ENCODE measurements at places on chromosomes 3 and 15.

- no peak for DNase-seq
Measured at GRCh38 chr3:69658514-69659140, 80.6 kb upstream of the MITF start.

DNA sequence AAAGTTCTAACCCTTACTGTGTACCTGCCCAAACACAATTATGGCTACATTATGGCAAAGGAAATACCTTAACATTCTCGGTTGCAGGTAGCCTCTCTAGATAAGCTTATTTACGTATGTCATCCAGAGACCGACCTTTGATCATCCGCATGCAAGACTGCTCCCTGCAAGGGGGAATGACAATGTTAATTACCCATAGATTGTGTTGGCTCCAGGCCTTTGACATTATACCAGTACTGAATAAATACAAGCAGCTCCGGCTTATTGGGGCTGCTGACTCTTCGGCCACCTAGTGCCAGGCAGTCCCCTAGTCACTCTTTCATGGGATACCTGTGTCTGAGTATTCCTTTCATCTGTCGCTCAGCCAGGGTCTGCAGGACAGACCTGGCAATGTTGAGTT lies 223.5 kb downstream of the DTWD1 start:
- DNase-seq, result no peak

DNA sequence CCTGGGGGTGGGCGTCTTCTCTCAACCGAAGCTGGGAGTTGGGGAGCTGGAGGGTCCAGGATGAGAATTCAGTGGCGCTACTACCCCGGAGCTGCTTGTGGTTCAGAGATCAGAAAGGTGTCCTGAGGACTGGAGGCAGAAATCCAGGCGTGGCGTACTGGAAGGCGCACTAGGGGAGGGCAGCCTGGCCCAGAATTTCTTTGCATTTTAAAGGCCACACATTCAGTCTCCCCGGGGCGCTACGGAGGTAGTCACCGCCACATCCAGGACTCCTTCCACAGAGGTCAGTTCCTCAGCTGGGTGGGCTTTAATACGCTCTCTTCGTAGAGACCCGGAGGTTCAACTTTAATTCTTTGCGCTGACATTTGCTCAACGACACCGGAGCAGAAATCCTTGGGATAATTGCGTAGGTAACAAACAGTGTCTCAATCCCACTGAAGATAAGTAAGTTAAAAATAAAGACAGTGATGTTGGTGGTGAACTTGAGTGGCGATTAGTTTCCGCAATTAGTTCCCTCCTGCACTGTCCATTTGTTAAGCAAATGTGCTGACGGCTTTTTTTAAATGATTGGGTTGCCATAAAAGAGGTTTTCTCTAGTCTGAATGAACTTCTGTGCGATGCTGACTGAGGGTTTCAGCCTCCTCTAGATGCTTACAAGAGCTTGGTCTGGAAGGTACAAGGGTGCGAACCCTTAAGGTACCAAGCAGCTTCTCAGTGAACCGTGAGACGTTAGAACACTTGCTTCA lies 535 bp downstream of the MCTP2 start:
- DNase-seq, result no peak

GRCh38 chr3:197260491-197261163 lies 37.8 kb downstream of the DLG1 start:
- DNase-seq, result no peak

GRCh38 chr3:66442254-66443117 lies 58.3 kb downstream of the LRIG1 start:
- DNase-seq, result no peak

GRCh38 chr15:66454143-66454542 lies 43.4 kb downstream of the SNAPC5 start:
- DNase-seq, result no peak

GRCh38 chr3:104273046-104273649 lies 1093.6 kb upstream of the ALCAM start:
- no peak for DNase-seq

GRCh38 chr3:9448643-9449042 lies 51.2 kb downstream of the SETD5 start:
- DNase-seq, result no peak

- no peak for DNase-seq
Measured at GRCh38 chr3:98010194-98010882, 24.8 kb downstream of the GABRR3 start.

DNA sequence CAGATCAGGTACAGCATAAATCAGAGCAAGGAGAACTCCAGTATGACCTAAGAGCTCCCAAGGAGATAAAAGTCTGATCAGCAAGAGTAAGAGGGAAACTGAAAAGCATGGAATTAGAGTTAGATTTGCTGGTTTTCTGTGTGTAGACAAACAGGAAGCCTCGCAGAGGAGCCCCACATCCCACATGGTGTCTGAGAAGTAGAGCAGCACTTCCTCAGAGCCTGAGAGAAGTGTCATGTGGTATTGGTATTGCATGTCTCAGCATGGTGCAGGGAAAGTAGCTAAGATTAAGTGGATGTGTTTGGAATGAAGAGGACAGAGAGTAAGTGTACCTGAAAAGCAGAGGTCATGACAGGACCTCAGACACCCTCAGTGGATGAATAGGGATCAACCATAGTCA lies 175.4 kb upstream of the GBE1 start:
- DNase-seq, result no peak

- DNase-seq, result no peak
Measured at GRCh38 chr3:4772171-4772804, 206.9 kb upstream of the BHLHE40 start.

- DNase-seq, result no peak
Measured at GRCh38 chr15:51846463-51847230, 17.2 kb downstream of the TMOD3 start.

- no peak for DNase-seq
Measured at GRCh38 chr3:85576091-85576690, 617.4 kb downstream of the CADM2 start.

- DNase-seq, result no peak
Measured at GRCh38 chr3:152389316-152389934, 120.7 kb downstream of the MBNL1 start.

- DNase-seq, result no peak
Measured at GRCh38 chr3:169362868-169363267, 300.6 kb downstream of the MECOM start.

- peak; percentile 26 for DNase-seq
Measured at GRCh38 chr3:50674349-50675178, at the start of gene DOCK3. DOCK3 (plus strand) TSS chr3:50674927; CDS start chr3:50675264, 337 bp downstream.

- no peak for DNase-seq
Measured at GRCh38 chr3:191197761-191198306, 1.2 kb upstream of the OSTN start.

DNA sequence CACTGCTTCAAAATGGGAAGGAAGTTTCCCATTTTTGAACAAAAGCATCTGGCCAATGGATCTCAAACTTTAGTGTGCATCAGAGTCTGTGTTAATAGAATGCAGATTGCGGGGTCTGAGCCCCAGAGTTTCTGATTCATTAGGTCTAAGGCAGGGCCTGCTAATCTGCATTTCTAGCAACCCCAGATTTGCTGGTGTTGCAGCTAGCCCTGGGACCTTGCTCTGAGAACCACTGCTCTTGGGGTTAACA lies 30.7 kb upstream of the USP3 start:
- DNase-seq, result no peak

DNA sequence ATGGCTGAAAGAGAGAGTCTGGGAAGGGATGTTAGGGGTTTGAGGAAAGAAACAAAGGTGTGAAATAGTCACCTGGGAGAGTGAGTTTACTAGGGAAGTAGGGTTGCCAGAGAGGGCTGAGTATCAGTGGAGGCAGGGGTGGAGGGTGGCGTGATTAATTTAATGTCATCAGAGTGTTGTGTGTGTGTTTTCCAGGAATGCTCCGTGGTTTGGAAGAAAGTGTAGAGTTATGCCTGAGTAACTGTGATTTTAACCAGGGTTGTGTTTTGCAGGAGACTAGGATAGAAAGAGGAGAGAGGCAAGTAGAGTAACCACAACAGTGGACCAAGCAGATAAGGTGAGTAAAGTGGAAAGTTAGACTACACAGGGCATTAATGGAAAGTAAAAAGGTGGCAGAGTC lies 27.2 kb downstream of the PLD1 start:
- DNase-seq, result no peak

- no peak for DNase-seq
Measured at GRCh38 chr15:61935493-61935892, 124.8 kb downstream of the VPS13C start.

- DNase-seq, result no peak
Measured at GRCh38 chr15:78129077-78129750, 2.0 kb downstream of the CIB2 start.

GRCh38 chr3:70291097-70291482 lies 21.3 kb downstream of the MDFIC2 start:
- DNase-seq, result no peak

- no peak for DNase-seq
Measured at GRCh38 chr15:37019479-37020433, 80.6 kb downstream of the MEIS2 start.

DNA sequence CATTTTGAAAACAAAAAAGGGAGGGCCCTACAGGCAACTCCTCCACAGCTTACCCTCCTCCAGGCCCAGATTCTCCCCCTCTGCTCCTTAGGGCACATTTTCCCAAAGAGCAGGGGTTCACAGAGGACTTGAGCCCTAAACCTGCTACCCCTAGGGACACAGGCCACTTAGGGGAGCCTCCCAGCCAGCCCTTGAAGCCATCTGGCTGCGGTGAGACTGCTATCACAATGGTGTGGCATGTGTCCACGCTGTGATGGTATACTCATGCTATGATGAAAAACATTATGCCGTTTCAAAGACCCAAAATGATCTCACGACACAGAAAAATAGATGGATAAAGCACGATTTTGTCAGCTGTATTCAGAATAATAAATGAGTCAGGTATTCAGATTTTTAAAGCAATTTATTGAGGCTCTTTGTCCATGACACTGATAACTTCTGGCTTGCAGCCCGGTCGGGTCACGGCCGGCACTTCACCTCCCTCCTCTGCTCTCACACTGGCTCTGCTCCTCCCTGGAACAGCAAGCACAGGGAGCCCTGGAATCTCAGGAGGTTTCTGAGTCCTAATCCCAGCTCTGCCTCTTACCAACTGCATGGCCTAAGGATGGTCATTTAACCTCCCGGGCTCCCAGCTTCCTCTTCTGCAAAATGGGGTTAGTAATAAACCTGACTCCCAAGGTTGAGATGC lies 115.3 kb downstream of the MEGF11 start:
- no peak for DNase-seq

DNA sequence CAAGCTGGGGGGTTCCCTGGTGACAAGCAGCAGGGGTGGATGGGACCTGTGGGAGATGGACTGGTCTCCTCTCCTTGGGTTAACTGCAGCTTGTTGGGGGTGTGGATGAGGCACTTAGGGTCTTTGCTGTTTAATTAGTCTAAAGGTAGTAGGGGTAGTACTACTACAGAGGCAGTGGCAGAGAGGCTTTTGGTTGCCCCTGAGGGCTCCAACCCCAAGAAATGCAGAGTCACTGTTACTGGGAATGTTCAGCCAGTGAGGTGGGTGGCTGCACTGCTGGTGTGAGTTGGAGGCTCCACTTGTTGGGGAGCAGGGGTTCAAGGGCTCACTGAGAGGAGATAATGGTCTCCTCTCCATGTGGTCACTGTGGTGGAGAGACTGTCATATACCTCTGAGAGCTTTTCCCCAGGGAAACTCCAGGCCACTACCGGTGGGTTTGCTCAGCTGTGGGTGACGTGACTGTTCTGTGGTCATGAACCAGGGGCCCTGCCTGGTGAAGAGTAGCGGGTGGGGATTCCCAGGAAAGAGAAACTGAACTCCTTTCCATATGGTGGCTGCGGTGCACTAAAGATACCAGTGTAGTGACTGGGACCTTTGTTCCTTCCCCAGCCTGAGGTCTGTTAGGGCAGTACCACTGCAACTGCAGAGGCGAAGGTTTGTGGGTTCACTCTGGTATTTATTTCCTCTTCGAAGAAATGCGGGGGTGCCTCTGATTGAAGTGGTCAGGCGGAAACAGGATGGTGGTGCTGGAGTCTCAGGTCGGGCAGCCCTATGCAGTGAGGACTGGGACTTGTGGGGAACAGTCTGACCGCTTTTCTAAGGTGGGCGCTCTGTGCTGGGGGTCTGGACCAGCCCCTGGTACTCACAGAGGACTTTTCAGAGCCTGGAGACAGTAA lies 68.9 kb upstream of the TNFSF10 start:
- DNase-seq, result peak; percentile 43

- DNase-seq, result no peak
Measured at GRCh38 chr3:128515-129172, 67.9 kb upstream of the CHL1 start.

GRCh38 chr15:73763931-73764330 lies 10.8 kb upstream of the INSYN1 start:
- no peak for DNase-seq

- DNase-seq, result no peak
Measured at GRCh38 chr3:188326968-188327367, 173.0 kb downstream of the LPP start.

DNA sequence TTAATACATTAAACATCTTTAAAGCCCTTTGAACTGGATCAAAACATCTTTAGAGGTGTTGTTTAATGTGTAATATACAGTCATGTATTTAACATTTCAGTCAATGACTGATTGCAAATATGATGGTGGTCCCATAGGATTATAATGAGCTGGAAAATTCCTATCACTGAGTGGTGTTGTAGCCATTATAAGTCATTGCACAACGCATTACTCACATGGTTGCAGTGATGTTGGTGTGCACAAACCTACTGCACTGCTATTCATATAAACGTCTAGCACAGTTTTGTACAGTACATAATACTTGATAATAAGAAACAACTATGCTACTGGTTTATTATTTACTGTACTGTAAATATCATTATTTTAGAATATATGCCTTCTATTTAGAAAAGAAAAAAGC lies 75.6 kb downstream of the DTWD1 start:
- DNase-seq, result no peak

Data from stimulated activated CD4-positive, alpha-beta T cell treated with anti-CD3 and anti-CD28 coated beads, Interleukin-1b, Interleukin-23, amount 100 ng/mL, for 1 hour (primary cell).